ENCODE measurements at places on chromosomes 4 and X.

DNA sequence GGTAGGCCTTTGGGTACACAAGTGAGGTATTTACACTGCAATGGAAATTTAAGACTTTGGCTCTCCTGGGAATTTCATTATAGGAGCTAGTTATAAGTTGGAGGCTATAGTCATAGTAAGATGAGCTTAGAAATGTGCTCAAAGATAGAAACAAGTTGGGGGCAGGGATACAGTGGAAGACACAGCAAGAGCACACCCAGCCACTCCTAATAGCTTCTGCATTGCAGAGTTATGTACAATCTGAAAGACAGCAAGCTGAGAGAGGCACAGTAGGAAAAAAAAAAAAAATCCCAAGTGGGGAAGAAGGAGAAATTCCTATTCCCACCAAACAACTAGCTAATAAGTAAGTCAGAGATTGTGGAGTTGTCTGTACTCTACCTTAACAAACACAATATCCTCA is 41.9 kb upstream of the TAF9B start:
- no peak for DNase-seq

- no peak for DNase-seq
These were observed 707.5 kb upstream of the ACTRT1 start for GRCh38 chrX:128759745-128760144.

- peak; percentile 51 for DNase-seq
These were observed 16.3 kb downstream of the CD99 start for GRCh38 chrX:2707334-2707760.

DNA sequence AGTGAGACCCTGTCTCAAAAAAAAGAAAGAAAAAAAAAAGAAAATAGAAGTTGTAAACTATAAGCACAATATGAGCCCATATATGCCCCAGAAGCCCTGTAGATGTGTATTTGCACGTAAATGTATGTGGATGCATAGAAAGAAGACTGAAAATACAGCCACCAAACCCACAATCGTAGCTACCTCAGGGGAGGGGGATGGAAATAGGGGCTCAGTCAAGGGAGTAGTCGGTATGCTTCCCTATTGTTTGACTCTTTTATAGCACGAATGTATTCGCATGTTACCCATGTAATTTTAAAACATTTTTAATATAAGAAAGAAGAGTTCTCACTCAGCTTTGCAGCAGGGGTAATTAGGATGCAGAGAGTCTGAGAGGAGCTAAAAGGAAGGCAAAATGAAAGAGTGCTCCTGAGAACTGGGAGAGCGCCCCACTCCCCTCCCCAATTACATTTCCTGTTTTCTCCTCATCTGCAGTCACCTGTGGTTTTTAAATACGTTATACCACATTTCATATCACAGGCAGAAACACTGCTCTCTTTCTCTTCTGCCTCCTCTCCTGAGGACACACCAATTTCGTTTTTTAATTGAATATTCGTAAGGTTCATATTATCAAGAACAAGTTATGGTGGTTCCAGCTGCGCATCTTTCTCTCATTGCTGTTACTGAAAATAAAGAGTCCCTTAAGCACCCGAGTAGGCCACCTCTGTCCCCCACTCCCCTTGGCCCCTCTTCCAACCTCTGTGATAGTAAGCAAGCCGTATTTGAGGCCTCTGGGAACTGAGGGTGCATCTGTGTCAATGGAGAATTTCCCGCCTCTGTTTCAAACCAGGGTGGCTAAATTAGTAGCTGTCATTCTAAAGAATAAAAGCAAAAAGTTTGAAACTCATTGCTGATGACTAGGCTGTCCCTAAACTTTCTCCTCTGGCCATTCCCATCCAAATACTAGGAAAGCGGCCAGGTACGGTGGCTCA is 10.7 kb downstream of the SEPTIN6 start:
- peak; percentile 75 for DNase-seq

- DNase-seq, result no peak
These were observed 7.7 kb upstream of the FGG start for GRCh38 chr4:154620111-154620510.

GRCh38 chr4:83114576-83114975 is at the start of gene PLAC8:
Gene PLAC8, minus strand, starts transcription at chr4:83114729. Its CDS starts 6,808 bp downstream, at chr4:83107921.
- peak; percentile 83 for DNase-seq

DNA sequence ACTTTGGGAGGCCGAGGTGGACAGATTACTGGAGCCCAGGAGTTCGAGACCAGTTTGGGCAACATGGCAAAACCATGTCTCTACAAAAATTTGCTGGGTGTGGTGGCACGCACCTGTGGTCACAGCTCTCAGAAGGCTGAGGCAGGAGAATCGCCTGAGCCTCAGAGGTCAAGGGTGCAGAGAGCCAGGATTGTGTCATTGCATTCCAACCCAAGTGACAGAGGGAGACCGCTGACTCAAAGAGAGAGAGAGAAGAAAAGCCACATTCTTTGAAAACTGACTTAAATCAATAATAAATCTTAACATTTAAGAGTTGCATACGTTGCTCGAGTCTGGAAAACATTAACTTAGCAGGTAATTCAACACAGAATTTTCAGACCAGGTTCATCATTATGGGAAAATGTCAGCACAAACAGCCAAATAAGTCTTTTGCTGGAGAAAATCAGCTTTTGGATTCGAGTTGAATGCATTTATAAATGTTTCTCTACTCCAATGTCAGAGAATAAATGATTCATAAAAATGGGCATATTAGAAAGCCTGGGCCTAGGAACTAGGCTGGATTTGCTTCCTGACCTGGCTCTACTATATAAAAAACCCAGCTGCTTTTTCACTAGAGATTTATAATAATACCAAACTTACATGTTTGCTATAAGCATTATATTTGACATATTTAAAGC is 68.3 kb upstream of the RBPJ start:
- no peak for DNase-seq

DNA sequence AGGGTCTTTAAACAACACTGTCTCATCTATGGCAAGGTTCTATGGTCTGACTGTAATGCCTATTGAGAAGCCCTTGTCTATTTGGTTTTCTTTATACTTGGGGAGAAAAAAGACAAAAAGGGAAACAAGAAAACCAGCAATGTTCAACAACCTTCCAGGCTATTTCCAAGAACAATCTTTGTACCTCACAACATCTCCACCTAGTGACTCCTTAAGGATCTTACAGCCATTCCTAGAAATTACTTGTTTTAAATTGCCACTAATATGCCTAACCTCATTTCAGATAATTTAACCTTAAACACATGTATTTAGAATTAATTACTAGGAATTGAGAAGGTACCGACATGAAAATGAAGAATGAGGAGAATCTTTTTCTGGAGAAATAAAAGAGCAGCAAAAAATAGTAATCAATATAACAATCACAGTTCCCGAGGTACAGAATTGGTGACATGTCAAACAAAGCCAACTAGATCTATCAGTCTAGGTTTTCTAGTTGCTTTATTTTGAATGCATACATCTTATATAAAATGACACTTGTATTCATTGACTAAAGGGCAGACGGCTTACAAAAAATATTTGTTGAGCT is 1.6 kb upstream of the RBM46 start:
- no peak for DNase-seq

DNA sequence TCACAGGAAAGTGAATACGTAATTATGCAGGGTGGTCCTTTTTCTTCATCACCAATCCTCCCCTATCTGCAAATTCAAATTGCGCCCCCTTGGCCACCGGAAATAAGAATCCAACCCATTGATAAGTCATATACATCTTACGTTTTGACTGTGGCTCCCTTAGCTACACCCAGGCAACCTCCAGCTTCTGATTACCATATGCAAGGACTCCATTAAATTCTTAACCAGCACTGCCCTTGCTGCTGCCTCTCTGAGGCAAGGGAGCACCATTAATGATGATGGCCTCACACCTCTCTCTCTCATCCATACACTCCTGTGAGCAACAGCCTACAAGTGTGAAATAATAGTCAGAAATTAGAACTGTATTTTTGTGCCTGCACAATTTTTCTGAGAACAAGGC is 106.0 kb upstream of the NOCT start:
- DNase-seq, result no peak

GRCh38 chr4:83866834-83867621 is 331.1 kb downstream of the GPAT3 start:
- DNase-seq, result no peak

DNA sequence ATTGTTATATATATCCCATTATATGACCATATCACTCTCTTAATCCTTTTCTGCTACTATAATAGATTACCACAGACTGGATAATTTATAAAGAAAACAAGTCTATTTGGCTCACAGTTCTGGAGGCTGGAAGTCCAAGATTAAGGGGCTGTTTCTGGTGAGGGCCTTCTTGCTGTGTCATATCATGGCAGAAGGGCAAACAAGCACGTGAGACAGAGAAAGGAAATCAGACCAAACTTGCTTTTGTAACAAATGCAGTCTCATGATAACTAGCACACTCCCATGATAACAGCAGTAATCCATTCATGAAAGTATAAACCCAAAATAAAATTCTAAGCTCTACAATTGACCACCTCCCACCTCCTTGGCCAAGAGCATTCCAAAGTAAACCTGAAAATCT is 16.3 kb upstream of the TAB3 start:
- no peak for DNase-seq

GRCh38 chr4:169657470-169658107 is 37.2 kb downstream of the CLCN3 start:
- no peak for DNase-seq

DNA sequence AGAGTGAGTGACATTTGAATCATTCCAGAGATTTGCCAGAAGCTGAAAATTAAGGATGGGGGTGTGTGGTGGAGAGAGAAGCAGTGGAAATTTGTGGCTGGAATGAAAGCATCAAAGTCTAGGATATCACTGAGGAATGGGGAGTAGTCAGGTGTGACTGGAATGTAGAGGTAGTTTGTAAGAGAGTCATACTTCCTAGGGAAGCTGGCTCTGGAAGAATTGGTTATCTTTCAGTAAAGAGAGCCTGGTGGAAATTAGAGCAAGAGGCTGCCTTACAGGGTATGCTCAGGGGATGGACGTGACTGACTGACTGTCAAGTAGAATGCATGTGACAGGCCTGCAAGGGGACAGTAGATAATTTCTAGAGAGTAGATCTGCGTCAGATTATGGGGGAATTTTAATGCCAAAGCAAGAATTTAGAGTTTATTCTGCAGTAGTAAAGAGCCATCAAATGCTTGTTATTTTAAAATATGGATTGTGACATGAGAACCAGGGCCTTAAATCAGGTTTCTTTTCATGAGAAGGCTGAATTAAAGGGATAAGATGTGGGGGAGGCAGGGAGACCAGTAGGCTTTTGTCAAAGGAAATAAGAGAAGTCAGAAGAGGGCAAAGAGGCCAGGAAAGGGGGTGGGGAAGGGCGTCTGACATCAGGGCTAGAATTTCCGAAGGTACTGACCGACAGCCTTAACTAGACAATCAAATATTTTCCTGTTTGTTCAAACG is 109.9 kb downstream of the AFF1 start:
- DNase-seq, result no peak

DNA sequence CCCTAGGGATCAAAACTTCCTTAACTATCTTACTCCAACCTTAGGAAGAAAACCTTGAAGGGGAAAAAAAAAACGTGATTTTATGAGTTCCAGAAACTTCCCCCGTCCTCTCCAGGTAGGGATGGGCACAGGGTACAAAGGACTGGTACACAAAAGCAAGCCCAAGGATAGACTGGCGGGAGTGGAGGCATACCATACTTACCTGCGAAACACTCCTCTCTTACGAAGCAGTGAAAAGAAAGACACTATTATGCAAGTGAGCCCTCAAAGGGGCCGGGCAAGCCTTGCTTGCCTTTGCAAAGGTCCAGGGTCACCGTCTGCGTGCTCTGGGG is 651 bp downstream of the TSPAN6 start:
- no peak for DNase-seq

DNA sequence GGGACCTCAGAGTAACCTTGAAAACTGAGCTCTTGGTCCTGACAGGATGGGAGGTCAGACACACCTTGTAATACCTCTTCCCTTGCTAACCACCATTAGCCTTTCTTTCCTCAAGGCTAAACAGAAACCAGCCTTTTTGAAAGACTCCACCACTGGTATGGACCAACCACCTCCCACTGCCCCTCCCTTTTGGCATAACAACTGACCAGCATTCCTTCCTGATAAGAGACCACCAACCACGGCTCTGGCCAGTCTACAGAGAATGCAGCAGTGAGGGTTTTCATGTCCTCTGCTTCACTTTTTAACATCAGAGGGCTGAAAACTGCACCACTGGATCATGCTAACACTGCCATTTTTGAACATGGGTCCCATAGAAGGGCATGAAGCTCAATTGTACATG is 100.2 kb upstream of the MID1IP1 start:
- DNase-seq, result no peak

DNA sequence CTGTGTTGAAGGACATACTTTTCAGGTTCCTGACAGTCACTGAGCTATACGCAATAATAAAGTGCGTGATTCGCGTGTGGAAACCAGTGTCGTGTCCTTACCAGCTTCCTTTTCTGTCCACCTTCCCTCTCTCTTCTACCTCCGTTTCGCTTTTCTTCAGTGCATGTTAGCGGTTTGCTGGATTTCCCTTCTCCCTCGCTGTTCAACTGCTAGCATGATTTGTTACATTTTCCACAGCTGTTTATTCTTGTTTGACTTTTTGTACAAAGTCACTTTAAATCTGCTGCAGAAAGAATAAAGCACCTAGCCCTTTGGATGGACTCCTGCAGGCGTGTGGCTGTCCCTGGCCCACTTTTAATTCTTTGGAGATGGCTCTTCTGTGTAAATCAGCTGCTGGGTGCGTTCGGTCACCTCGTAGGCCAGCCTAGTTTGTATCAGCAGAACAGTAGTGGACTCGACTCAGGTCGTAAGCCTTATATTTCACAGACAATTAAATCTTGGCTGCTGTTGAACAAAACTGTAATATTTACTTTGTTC is 8.9 kb upstream of the HAND2 start:
- DNase-seq, result no peak

DNA sequence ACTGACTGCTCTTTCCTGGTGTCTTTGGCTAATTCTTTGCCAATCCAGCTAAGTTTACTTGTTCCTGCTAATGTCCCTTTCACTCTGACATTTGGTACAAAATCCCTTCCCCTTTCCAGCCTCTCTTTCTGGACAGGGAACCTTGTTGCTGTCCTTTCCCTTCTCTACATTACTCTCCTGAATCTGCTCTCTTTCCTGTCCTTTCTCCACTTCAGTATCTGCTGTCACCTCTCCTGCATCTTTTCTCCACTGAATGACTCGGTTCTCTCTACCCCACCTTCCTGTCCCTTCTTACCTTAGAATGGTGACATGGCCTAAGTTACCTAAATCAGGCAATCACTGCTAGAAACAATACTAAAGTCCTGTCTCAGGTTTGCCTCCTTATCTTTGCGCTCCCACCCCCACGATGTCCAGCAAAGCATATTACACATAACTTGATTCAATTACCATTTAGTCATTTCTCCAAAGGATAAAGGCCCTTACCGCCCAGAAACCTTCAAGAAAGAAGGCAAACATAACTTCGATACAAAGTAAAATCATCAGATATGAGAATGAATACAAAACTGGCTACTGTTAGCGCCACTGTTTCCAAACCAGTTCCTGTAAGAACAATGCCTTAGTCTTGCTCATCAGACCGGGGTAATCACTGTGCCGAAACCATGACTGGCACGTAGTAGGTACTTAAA is 890 bp downstream of the BOD1L1 start:
- no peak for DNase-seq
